OCI-LY7 (cell line): ENCODE measurements at places on chromosomes 2 and 18.

DNA sequence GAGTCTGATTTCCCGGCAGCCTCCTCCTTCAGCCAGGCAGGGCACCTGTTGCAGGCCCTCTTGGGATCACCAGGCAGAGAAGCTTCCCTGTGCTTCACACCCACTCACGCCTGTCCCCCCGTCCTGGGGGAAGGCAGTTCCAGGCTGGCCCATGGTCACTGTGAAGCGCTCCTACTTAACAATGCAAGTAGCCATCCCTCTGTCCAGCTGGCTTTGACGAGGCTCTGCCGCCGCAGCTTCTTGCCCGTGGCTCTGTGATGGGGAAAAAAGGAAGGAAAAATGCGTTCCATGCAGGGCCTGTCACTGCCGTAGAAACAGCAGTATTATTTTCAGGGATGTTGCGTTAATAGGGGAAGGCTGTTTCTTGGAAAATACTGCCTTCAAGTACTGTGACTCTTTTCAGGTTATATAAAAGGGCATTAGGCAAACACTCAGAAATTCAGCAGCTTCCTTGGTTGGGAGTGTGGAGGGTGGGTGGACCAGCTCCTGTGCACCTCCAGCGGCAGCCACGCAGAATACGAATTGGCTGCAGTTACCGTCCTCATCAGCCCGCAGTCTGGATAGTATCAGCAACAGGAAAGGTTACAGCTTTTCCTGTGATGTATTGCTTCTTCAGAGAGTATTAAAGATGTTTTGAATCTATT, 232.3 kb downstream of the KLHL29 start:
- no peak for DNase-seq

DNA sequence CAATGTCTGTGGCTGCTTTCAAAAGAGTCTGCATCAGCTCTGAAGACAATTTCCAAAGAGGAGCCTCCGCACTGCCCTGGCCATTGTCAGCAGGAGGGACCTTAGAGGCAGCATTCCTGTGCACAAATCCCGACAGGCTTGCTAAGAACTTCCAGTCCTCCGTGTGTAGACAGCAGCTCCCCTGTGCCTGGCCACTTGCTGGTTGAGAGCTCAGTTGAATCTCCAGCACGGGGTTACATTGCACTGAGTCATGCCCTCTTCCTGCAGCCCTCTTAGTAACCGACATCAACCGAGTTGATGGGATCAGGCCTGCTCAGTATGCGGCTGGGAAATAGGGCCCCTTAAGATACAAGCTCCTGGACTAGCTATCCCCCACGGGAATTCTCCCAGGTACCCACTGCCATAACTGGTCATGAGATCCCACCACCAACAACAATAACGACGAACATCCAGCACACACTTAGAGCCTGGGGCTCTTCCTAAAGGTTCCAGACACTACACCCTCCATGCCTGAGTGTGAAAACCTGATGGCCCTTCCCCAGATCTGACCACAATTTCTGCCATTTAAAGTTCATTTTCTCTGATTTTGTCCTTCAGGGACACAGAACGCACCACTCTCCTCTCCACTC, 12.0 kb downstream of the ATP6V1B1 start:
- DNase-seq, result no peak

DNA sequence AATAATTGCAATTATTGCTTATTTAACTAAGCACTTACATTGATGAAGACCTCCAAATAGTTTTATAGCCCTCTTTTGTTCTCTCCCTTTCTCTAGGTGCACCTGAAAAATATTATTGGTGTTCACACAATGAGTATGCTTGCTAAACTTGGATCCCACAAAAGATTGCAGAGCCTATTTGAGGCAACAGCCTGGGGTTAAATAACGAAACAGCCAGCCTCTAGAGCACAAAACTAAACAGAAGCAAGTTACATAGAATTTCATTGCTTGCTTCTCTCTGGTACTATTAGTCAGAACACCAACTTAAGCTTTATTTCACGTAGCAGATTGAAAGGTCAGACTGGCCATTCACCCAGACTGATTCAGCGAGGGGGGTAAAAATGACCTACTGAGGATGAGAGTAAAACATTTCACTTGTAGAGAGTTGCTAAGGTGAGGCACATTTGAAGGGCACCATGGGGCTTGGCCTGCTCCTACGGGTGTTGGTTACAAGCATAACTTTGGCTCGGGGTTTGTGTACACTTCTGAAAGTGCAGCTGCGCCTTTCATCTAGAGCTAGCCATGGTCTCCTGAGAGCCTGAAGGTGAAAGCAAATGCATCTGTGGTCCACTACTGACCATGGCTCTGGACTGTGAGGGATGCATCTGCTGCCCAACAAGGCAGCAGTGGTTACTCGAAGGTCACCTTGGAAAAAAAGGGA, 225.1 kb upstream of the LRRTM1 start:
- DNase-seq, result no peak

DNA sequence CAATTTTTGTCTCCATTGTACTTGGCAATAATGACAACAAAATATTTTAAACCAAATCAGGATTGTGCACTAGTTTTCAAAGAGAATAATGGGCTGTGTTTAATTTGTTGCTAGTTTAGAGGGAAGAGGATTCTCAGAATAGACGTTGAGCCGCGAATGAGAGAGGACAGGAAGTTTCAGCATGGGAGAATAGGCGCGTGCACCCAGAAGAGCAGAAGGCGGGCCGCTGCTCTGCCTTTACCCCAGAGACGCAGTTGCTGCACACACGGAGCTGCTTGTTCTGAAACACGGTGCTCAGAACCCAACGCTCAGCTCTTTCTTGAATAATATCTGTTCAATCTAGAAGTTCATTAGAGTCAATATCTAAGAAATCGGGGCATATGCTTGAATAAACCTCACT, 223.4 kb downstream of the MYT1L start:
- no peak for DNase-seq

- DNase-seq, result peak; percentile 68
Observed at GRCh38 chr2:88059979-88060906, 4.7 kb upstream of the KRCC1 start.

DNA sequence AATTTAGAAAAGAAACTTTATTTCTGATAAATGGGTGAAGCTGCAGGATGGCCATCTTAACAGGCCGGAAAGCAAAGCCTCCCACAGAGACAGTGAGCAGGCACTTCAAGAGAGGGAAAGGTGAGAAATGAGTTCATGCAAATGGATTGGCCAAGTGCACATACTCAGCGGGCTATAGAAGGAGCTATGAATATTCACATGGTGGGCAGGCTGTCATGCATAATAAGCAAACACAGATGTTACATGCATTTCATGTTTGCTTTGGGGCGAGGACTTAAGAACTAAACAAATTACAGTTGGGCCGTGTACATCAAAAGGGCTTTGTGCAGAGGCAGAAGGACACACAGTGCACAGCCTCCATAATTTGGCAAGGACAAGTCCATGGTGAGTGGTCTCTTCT, 69.8 kb upstream of the MAL start:
- no peak for DNase-seq

- DNase-seq, result no peak
Observed at GRCh38 chr2:6423157-6423556, 442.6 kb downstream of the CMPK2 start.

DNA sequence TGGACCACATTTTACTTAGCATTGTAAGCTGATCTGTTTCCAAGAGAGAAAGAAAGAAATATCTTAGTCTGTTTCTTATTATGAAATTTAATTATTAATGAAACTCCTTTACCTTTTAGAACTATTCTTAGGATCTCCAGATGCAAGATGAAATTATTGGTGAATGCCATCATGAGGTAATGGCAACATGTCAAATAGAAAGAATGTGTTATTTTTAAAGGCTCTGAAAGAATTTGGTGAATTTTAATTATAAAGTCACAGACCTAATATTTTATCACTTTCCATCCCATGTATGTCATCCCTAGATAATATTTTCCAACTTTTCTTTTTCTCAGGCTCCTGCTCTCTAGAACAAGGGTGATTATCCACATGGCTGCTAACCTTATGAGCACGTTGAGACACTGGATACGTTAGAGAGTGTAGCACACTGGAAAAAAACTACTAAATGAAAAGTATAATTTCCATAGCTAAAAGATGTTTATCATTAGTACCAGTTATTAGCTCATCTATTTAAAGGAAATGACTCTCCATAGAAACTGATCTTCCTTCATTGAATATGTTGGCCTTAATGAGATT, 95.2 kb upstream of the SCG2 start:
- no peak for DNase-seq

DNA sequence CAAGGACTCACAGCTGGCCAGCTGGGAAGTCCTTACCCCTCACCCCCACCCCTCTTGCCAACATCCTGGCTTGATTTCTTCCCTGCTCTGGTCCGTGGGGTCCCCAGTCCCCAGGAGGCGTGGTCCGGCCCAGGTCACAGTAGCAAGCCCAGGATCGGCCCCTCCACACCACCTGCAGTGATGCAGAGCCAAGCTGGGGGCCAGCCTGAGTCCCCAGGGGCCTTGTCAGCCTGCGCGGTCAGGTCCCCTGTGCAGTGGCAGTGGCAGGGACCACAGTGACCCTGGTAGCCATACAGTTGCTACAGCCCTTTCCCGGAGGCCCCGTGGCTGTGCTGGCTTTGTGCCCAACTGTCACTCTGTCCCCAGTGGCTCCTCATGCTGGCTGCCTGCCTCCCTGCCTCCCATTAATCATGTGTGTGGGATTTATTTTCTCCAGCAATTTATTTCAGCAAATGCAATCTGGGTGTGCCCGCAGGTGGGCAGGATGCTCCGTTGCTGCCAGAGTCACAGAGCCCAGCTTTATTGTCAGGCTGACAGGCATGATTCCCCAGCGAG, 8.8 kb upstream of the PRSS56 start:
- DNase-seq, result no peak

GRCh38 chr2:47218066-47218581, 63.0 kb upstream of the STPG4 start:
- DNase-seq, result no peak

GRCh38 chr2:47313728-47314127, 89.2 kb upstream of the MSH2 start:
- no peak for DNase-seq

GRCh38 chr18:76491473-76491775, 3.6 kb downstream of the ZNF516 start:
- DNase-seq, result peak; percentile 48

GRCh38 chr2:106561356-106561755, 74.2 kb downstream of the CD8B2 start:
- no peak for DNase-seq

DNA sequence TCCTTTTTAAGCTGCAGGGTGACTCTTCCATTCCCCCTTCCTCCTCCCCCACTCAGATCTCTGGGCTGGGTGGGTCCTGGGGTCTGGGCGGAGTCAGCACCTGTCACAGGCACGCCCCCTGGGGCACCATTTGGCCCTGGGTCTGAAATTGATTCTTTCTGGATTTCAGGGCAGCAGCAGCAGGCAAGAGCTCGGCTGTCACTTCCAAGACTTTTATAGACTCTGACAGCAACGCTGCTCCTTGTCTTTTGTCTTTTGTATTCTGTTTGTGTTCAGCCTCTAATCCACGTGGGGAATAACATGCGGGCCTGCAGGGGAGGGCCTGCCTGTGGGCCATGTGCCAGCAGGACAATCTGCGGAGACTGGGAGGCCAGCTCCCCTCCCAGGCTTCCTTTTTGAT, 3.9 kb downstream of the BOD1L2 start:
- no peak for DNase-seq

GRCh38 chr2:159010340-159010739, 41.9 kb downstream of the TANC1 start:
- no peak for DNase-seq

GRCh38 chr2:8132879-8133278, 549.0 kb upstream of the ID2 start:
- no peak for DNase-seq

- DNase-seq, result no peak
Observed at GRCh38 chr2:187871506-187871905, 317.3 kb upstream of the TFPI start.

DNA sequence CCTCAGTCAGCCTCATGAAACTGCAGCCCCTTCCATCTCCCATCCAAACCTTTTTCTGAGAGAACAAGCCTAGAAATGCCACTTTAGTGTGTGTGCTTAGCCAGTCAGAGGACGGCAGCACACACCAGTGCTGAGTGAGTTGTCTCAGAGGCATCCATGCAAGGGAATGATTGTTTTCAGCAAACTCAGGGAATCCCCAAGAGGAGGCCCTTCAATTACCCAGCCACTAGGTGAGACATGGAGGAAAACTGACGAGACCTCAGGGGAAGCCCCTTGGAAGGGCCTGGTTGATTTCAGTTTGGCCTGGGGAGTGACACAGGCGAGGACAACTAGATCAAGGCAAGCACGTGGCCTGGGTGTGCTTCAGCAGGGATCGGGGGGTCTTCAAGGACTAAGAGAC, 49.7 kb downstream of the APOB start:
- DNase-seq, result no peak

DNA sequence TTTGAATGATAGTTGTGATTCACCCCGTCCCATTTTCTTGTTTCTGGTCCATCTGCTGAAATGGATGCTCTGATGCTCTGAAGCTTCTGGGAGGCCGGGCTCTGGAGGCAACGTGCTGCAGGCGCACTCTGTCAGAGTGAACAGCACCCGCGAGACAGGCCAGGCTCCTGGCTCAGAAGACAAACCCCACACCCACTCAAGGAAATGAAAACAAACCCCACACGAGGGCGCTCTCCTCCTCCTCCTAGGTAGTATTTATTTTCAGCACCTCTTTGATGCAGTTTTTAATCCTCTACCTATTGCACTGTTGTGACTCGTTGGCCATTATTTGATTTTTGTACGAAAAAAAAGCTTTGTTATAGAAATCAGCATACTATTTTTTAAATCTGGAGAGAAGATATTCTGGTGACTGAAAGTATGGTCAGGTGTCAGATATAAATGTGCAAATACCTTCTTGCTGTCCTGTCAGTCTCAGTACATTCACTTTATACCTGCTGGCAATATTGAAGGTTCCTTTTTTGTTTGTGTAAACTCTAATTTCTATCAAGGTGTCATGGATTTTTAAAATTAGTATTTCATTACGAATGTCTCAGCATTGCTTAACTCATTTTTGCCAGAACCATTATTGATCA, 10.3 kb upstream of the CHST10 start:
- DNase-seq, result peak; percentile 63

- no peak for DNase-seq
Observed at GRCh38 chr2:43001055-43001378, 208.6 kb upstream of the HAAO start.

- DNase-seq, result peak; percentile 44
Observed at GRCh38 chr2:55047677-55048299, 2.5 kb downstream of the RTN4 start.

DNA sequence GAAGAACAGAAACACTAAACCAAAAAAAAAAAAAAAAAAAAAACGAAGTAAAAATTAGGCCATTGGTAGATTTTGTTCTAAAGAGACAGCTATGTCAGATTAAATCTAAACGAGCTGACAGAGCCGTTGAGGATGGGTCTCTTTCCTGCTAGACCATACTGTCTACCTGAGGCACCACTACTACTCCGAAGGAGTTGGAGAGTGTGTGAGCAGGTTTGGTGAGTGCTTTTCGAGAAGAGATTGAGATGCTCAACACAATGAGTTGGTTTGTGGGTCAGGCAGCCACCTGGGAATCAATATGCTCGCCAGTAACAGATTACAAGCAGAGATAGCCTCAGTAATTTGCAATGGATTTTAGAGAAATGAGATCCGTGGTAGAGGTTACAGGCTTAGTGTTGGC, 281.5 kb upstream of the EPAS1 start:
- no peak for DNase-seq
